ENCODE measurements at places on chromosomes 12 and 14.

DNA sequence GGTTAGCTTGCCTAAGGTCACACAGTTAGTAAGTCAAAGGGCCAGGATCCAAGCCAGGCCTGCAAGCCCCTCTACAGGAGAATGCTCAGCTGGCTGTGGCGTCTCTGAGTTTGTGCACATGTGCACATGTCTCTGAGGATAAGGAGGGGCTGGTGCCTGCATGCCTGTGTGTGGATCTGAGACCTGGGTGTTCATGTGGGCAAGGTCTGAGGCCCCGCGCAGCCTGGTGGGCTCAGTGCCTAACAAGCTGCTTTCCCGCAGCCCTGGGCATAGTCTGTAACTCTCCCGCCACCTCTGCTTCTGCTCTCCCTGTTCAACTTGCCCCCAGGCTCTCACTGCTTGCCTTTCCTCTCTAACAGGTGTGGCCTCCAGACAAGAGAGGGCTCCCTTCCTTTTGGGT, 4.3 kb upstream of the SLC6A12 start:
- ATAC-seq = no peak

- no peak for ATAC-seq
Observed at GRCh38 chr14:58270628-58271027, 26.0 kb downstream of the PSMA3 start.

DNA sequence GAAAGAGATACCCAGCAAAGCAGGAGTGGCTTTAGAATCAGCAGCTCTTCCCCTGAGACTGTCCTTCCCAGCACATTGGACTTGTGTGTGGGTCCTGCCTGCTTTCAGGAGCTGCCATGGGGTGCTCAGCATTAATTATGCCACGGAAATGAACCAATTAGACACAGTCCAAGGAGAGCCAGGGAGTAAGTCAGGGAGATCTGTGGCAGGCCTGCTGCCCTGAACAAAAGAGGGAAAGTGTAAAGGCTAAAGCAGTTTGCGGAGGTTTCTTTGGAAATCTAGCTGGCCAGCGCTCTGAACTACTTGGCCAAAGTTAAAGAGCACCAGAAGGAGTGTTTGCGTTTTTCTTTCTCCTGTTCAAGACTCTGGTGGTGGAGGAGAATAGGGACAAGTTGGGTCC, 65.7 kb upstream of the SRSF5 start:
- no peak for ATAC-seq

DNA sequence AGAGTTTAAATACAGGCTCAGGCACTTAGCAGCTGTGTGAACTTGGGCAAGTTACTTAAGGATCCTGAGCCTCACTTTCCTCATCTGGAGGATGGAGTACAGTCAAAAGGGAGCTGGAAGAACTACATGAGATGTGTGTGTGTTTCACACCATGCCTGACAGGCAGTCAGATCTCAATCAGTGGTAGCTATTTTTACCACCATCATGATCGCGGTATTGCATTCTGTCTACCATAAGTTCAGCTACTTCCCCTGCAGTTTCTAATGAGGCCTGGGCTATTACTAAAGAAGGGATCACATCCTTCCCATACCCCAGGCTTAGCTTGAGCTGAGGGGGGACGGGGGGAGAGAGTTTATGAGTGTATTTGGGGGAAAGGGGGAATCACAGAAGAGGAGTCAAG, 7.0 kb downstream of the AQP6 start:
- no peak for ATAC-seq

GRCh38 chr12:53486736-53487487, 12.3 kb downstream of the MAP3K12 start:
- peak; percentile 1 for ATAC-seq

- ATAC-seq = no peak
Observed at GRCh38 chr14:89811954-89812575, 142.5 kb downstream of the EFCAB11 start.

- ATAC-seq = no peak
Observed at GRCh38 chr12:14931791-14932560, 6.4 kb downstream of the ERP27 start.

- ATAC-seq = no peak
Observed at GRCh38 chr14:75495882-75496281, 26.4 kb upstream of the BATF start.

GRCh38 chr12:120110550-120111501, 5.7 kb downstream of the RAB35 start:
- ATAC-seq = no peak

GRCh38 chr14:54902143-54902520, 494 bp downstream of the GCH1 start:
- ATAC-seq = peak; percentile 68

Data from motor neuron (in vitro differentiated cells).